ENCODE measurements at places on chromosomes 12 and 14.

DNA sequence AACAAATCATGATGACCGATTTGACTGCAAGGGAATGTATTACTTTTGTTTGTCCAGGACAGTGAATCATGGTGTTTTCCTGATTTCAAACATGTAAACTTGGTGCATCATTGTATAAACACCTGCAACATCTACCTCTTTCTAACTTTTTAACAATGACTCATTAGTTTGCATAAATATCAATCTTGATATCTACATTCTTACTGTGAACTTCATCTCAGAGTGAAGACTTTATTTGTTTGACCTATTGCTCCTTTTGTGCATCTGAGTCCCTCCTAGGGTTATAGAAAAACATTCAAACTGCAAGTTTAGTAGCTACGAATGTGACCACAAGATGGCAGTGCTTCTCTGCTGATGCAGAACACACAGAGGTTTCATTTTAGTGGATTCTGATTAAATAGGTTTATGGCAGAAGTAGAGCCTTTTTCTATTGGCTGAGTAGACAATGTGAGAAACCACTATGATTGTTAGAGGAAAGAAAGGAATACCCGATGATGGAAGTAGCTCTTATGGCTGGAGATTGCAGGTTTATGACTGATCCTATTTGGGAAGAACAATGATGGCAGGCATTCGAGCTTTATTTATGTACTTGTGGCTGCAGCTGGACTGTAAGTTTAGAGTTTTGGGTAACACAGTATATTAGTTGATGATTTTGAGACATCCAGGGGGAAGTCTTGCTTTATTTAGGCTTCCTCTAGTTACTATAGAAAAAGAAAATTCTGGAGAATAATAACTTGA lies 244.2 kb upstream of the OR4E1 start:
- DNase-seq = peak; percentile 94

DNA sequence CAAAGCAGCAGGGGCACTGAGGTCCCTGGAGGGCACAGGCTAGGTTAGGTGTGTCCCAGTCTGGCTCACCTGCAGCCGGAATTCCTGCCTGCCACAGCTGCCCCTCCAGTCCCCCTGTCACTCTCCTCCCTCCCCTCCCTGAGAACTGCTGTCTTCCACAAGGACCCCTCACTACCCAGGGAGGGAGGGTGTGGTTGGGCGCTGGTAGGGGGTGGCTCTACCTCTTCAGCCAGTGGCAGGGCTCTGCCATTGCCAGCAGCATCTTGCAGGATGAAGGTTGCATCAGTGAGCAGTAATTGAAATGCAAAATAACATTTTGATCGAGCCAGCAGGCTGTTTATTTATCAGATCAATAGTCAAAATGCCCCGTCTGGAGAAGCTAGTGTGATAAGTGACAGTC lies 45.7 kb downstream of the ESRRB start:
- DNase-seq = no peak

DNA sequence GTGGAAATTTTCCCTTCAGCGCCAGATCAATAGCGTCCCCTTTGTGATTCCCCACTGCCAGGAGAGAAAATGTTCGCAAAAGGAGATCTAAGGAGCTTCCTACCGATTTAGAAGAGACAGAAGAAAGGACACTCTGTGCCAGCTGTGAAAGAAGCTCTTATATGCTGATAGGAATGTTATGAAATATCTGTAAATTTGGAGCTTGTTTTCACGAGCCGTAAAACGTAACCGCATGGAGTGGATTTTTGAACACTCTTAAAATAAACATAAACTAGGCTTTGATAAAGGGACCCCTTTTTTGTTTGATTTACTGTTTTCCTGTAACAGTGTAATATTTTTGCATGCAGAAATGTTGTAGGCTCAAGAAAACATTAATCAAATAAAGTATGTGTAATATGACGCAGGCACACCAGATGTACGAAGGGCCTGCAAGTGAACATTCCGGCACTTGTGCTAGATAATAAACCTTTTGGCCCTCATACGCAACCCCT lies 346.8 kb downstream of the ETNK1 start:
- DNase-seq = no peak

DNA sequence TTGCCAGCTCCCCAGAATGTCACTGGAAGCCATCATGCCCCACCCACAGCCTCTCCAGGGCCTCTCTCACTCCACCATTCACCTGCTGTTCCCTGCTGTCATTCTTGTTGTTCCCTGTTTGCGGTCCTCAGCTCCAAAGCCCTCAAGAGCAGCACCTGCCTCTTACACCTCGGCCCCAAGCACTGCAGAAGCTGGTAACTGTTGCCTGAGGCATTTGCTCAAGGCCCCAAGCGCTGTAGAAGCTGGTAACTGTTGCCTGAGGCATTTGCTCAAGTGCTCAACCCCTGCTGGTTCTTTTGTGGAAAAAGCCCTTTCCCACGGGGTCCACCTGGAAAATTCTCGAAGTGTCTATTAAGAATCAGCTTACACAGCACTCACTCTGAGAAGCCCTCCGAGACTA lies 78.0 kb downstream of the ARL6IP4 start:
- DNase-seq = no peak

- DNase-seq = no peak
Measured at GRCh38 chr12:25617991-25618390, 64.9 kb upstream of the LMNTD1 start.
